Neural crest cell (in vitro differentiated cells): ENCODE measurements at places on chromosomes 7 and 10.

GRCh38 chr10:87541114-87541513 is 36.4 kb downstream of the MINPP1 start:
- DNase-seq = no peak

- no peak for DNase-seq
Measured at GRCh38 chr10:109895848-109896247, 27.5 kb downstream of the XPNPEP1 start.

DNA sequence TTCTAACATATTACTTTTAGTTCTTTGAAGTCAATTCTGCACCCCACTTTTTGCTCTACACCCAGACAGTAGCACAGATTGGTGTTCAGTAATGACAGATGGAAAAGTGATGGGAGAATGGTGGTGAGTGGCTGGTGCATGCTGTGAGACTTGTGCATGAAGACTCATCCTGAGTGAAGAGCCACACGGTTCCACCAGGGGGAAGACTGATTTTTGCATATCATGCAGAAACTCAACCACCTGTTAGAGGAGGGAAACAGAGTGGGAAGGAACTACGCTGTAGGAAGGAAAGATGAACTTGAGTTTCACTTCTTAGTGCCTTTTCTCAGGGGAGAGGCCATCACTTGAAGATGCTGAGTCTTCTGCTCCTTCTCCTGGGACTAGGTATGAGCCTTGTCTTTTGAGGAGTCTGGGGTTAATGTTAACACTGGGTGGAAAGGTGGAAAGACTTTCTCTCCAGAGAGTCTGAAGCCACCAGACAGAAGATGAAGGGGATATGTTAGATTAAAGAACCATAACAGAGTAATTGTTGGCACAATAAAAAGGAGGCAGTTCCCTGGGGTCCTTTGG is 9.3 kb upstream of the PRSS1 start:
- no peak for DNase-seq

- DNase-seq = no peak
Measured at GRCh38 chr10:4247379-4247778, 462.4 kb upstream of the KLF6 start.

GRCh38 chr10:97080051-97080776 is 105.5 kb downstream of the SLIT1 start:
- no peak for DNase-seq
